NCI-H510A (cell line): ENCODE measurements at places on chromosomes 1 and 21.

DNA sequence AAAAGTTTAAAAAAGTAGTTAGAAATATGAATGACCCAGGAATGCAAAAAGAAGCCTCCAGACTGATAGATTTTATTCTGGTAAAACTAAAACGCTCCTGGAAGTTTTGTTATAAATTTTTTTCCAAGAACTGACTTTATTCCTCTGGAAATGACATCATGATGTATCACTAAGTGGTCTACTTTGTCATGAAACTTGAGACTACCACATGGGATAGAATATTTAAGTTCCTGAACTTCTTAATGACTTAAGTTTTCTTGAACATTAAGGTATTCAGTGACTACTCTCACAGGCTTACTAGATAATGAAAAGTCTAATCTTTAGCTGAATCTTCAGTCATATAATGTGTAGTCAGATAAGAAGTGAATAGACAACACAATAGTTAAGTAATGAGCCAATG lies 842.2 kb downstream of the USP25 start:
- no peak for DNase-seq

GRCh38 chr1:64127297-64127696 lies 76.1 kb upstream of the UBE2U start:
- DNase-seq: no peak

GRCh38 chr1:1072849-1073742 lies 1.0 kb downstream of the RNF223 start:
- no peak for DNase-seq

DNA sequence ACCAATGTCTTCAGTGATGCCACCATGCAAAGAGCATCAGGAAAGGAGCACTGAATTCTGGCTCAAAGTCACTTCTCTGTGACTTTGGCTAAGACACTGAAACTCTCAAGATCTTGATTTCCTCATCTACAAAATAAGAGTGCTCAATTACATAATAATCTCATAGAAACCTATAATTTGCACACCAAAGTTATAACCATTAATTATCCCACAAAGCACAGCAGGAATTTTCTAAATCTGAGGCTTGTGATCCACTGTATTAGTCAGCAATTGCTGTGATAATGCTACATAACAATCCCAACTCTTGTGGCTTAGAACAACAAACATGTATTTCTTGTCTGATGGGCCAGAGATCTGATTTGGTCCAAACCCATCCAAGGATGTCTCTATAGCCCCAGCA lies 108.7 kb downstream of the PSMG1 start:
- DNase-seq: no peak

DNA sequence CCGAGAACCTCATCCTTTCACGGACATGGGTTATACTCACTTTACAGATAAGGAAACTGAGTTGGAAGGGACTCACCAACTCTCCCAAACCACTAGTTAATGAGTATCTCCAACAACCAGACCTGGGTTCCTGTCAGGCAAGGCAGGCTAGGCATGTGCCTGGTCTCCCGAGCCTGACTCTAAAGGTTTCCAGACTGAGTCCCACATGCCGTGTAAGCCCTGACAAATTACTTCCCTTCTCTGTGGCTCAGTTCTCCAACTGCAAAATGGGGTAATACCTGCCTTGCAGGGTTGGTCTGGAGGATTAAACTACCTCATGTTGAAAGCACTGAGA lies 34.3 kb downstream of the SSBP3 start:
- DNase-seq: no peak
